ENCODE measurements at places on chromosomes 16 and 17.

DNA sequence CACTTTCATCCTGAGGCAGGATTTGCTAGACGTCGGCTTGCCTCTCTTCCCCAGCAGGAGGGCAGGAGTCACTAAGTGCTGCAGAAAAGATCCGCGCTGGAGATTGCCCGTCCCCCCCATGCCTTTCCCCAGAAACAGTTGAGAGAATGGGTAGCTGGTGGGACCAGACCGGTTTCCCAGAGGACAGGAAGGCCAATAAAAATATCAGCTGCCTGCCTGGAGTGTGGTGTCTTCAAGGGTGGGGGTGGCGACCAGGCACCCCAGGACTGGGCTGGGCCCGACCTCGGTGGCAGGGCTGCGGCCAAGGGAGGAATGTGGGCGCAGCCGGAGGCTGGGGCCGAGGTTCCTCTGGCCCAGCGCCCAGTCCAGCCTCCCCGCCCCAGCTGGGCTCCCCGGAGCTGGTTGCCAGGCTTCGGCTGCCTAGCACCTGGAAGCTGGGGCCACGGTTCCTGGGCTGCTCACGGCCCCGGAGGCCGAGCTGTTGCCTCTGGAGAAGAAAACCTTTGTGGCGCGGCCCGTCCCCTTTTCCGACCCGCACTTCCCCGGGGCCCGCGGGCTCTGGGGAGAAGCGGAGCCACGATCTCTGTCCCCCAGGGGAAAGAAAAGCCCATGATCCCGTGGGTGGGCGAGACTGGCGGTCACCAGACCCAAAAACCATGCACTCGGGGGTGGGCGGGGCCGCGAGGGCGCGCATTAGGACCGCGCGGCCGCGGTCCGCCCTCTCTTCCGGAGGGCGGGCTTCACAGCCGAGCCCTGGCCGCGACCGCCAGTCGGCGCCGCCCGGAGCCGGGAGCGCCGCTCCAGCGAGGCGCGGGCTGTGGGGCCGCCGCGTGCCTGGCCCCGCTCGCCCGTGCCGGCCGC is at the start of gene TRAF4:
TSS of gene TRAF4 (plus strand) at position 769 of the 861 bp plus-strand sequence. CDS start 102 bp downstream, outside the sequence.
- no peak for DNase-seq

DNA sequence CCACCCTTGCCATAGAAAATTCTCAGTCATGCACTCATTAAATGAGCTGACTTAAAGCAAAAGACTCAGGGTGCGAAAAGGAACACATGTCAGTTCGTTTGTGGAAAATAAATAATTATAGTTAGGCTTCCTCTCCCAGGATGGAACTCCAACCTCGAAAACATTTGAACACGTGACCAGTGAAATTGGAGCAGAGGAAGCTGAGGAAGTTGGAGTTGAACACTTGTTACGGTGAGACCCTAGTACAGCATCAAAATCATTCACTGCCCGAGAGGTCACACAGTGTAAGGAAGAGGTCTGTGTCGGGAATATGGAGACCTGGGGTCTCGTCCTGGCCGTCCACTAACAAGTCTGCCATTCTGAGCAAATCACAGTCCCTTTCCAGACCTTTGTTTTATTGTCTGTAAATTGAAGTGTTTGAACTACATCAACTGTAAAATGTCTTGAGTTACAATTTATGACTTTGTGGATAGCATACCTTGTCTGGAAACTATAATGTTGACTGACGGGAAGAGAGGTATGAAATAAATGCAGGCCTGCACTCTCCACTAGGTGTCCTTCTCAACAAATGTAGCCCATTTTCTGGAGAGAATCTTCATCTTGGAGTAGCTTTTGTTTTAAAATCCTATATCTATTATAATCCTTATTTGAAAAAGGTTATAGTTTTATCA is 7.7 kb downstream of the PSMD7 start:
- no peak for DNase-seq

GRCh38 chr16:56967733-56968132 is 6.0 kb downstream of the CETP start:
- DNase-seq, result no peak

- no peak for DNase-seq
Observed at GRCh38 chr16:86975445-86975844, 341.7 kb downstream of the C16orf95 start.

DNA sequence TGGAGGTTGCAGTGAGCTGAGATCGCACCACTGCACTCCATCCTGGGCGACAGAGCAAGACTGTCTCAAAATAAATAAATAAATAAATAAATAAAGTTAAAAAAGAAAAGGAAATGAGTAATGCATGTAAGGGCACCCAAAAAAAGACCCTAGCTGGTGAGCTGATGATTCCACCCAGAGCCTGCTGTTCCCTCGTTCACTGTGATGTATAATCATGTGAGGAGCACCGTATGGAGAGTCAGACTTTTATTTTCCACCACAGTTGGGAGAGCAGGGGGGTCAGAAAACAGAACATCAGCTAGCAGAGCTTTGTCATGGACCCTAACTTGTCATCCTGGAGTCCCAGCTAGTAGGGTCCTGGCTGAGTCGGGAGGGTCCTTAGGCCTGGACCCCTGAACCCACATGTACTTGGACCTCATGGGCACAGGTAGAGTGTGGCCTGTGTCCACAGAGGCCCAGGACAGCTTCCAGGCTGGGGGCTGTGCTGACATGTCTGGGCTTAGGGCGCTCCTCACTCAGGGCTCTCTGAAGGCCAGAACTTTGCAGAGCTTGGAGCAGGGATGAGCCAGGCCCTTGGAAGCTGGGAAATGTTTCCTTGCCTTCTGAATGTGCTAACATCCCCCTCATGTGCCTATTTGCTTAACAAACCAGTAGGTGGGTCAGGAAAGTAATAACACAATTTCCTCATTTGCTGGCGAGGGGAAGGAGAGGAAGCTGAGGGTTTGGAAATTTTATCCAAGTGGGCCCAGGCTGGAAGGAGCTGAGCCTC is 18.8 kb upstream of the LASP1NB start:
- no peak for DNase-seq

GRCh38 chr17:2151358-2152033 is 96.6 kb downstream of the HIC1 start:
- DNase-seq, result no peak

GRCh38 chr17:81508639-81509206 is 3.9 kb downstream of the ACTG1 start:
- DNase-seq, result no peak

- no peak for DNase-seq
Observed at GRCh38 chr16:19152042-19152441, 16.0 kb upstream of the SYT17 start.

- no peak for DNase-seq
Observed at GRCh38 chr17:15366026-15366425, 24.6 kb upstream of the TEKT3 start.

- DNase-seq, result no peak
Observed at GRCh38 chr17:73782641-73783381, 138.6 kb upstream of the SDK2 start.

DNA sequence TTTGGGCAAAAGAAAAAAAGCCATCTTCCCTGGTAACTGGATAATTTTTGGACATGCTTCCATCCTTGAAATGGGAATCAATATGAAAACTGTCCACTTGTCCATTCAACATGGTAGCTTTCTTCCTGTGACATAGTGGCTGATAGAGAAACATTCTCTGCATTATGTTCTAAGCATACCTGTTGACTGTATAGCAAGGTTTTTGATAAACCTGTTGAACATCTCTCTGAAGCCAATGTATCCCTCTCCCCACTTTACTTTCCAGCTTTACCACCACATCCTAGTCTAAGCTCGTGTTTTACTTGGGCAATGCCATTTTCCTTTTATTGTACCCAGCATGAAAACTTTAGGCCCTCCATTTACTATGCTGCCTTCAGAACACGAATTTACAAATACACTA is 630.1 kb downstream of the TOX3 start:
- no peak for DNase-seq

- no peak for DNase-seq
Observed at GRCh38 chr16:56382459-56382858, 42.9 kb downstream of the AMFR start.

GRCh38 chr17:48541036-48541576 is 3.8 kb downstream of the HOXB2 start:
- no peak for DNase-seq

DNA sequence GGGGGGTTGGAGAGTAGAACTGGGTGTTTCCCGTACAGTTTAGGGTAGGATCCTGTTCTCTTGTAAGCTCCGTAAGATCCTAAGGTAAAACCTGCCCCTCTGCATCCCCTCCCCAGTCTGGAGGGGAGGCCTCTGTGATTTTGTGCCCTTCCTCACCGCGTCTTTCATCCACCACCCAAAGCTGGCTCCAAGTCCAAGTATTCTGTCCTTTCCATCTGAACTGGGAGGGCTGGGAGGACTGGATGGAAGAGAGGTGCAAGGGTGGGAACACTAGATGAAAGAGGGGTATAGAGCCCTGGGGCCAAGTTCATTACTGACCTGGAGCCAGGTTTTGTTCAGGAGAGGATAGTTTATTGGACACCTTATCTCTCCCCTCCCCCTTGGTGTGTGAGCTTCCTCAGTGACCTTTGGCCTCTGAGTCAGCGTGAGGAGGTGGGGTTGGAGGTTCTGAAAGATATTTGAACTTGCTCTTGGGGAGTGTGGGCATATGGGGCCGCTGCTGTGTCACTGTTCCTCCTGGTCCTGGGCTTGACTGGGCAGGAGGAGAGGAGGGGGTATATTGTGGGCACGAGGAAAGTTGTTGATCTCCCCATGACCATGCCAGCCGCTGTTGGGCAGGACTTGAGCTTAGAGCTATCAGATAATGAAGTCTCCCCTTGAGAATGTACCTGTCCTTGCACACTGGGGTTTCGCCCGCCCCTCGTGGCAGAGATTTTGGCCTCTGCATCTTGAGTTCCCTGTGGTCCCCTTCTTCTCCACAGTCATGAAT is 1.6 kb downstream of the LASP1 start:
- no peak for DNase-seq

DNA sequence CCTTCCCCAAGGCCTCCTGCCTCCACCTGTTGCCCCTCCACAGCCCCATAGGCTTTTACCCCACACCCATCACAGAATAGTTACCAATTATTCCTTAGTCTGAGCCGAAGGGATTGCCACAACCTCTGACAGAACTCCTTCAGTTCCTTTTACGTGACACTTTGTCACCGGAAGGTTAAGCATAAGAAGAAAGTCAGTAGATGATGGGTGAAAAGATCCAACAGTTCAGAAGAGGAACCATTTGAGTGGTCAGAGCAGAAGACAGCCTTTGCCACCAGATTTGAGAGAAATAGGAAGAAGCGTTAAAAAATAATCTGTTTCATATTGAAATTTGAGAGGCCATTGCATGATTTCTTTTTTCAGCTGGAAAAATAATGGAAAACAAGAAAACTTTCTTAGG is 1.2 kb downstream of the SRR start:
- no peak for DNase-seq

DNA sequence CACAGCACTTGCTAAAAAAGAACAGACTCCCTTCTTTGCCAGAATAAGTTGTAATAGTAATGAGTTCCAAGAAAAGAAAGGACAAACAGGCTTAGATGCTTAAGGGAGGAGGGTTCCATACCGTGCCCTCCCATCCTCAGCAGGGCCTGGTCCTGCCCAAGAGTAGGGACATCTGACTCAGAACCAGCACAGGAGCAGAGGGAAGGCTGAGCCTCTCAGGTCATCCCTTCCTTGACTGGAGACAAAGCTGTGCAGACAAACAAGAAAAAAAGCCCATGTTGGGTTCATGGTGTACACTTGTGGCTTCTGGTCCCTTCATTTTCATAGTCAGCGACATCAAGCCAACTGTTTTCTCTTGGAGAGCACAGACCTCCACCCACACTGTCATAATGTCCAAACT is 44.2 kb upstream of the NDRG4 start:
- DNase-seq, result no peak

- DNase-seq, result no peak
Observed at GRCh38 chr16:28846933-28847273, 755 bp upstream of the TUFM start.

DNA sequence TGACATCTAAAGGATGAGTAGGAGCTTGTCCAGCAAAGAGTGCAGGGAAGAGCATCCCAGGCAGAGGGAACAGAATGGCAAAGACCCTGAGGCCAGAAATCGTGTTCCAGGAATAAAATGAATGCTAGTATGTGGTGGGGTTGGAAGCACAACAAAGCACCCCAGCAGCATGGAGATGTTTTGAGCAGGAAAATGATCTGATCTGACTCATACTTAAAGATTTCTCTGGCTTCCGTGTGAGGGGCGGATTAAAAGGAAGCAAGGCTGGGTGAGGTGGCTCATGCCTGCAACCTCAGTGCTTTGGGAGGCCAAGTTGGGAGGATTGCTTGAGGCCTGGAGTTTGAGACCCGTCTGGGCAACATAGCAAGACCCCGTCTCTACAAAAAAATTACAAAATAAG is 2.3 kb downstream of the SLC5A11 start:
- no peak for DNase-seq

DNA sequence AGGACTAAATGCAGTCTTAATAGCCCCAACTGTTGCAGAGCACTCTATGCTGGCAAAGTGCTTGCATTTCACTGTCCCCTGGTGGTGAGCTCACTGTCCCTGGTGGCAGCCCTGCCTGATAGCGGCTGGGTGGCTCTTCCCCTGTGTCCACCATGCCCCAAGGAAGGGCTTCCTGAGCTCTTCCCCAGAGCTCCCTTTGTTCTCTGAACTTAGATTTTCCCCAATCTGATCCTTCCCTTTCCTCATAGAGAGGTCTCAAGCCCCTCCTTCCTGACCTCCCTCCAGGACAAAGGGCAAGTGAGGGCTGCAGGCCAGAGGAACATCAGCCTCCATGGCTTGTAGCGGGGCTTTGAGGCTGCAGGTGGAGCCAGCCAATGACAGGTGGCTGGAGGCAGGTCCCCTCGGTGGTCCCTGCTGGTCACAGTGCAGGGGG is 17.0 kb downstream of the BEAN1 start:
- no peak for DNase-seq

GRCh38 chr17:39171933-39172332 is 6.0 kb upstream of the ARL5C start:
- no peak for DNase-seq

- DNase-seq, result no peak
Observed at GRCh38 chr16:81624760-81625543, 154.1 kb upstream of the PLCG2 start.

- DNase-seq, result no peak
Observed at GRCh38 chr17:45787044-45787443, 2.9 kb downstream of the CRHR1 start.

DNA sequence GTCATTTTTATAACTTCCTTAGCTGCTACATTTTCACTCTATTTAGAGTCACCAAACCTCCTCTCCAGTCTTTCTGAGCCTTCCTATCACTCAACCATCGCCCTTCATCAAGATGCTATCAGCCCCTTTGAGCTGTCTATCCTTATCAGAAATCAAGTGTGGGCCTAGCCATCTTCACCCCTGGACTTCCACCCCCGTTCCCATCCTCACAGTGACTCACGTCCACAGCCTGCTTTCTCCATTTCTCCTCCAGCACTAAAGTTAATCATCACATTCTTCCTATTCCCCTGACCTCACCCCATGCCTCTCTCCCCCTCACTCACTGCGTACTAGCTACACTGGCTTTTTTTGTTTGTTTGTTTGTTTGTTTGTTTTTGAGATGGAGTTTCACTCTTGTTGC is 2.4 kb upstream of the TEKT3 start:
- no peak for DNase-seq
